ENCODE measurements at places on chromosomes 6 and 20. TPM values are rescaled to one million over a fixed set of nuclear protein-coding genes. Genes with fewer than 3 reads are reported as not detected.

PTCRA gene
- total RNA-seq, result not detected

MMP24 gene
- 0.13 TPM for total RNA-seq

PLCB1 gene
- 10.2 TPM for total RNA-seq

FAM83D gene
- 51.1 TPM for total RNA-seq

PAQR8 gene
- total RNA-seq, result 3.4 TPM

ARMH2 gene
- total RNA-seq, result not detected

EXOC2 gene
- 14.4 TPM for total RNA-seq

FOXQ1 gene
- total RNA-seq, result not detected

BTN1A1 gene
- not detected for total RNA-seq

NINL gene
- 2.7 TPM for total RNA-seq

FERMT1 gene
- total RNA-seq, result 24.0 TPM

DPPA5 gene
- total RNA-seq, result not detected

CST5 gene
- not detected for total RNA-seq

CNR1 gene
- total RNA-seq, result 4.6 TPM

IRF4 gene
- 3.3 TPM for total RNA-seq

FRK gene
- total RNA-seq, result 0.04 TPM

ZBTB2 gene
- total RNA-seq, result 11.3 TPM
